Cardiac ventricle fibroblast (primary cell): ENCODE measurements at places on chromosomes 7 and 10. TPM values are rescaled to one million over a fixed set of nuclear protein-coding genes. Genes with fewer than 3 reads are reported as not detected.

OR6B1 gene
- total RNA-seq = not detected in 2 replicates

PNPLA8 gene
- total RNA-seq = 18.0 and 18.5 TPM in 2 replicates

BAIAP2L1 gene
- total RNA-seq = 1.6 and 4.4 TPM in 2 replicates

FAM237B gene
- total RNA-seq = not detected in 2 replicates

FLNC gene
- total RNA-seq = 94.0 and 106 TPM in 2 replicates

SOSTDC1 gene
- total RNA-seq = not detected in 2 replicates

FZD1 gene
- total RNA-seq = 18.7 and 21.9 TPM in 2 replicates

CFAP69 gene
- total RNA-seq = 1.5 and 8.4 TPM in 2 replicates
